Bronchus fibroblast of lung (primary cell): ENCODE measurements at places on chromosomes 2 and 18. TPM values are rescaled to one million over a fixed set of nuclear protein-coding genes. Genes with fewer than 3 reads are reported as not detected.

SLC66A3 gene
- total RNA-seq, result 40.9 and 42.4 TPM in 2 replicates

SF3B6 gene
- 173 and 176 TPM in 2 replicates for total RNA-seq

WBP1 gene
- 81.7 and 84.0 TPM in 2 replicates for total RNA-seq

DNAH6 gene
- total RNA-seq, result under 0.01 and 0.34 TPM in 2 replicates

RBFA gene
- total RNA-seq, result 37.6 and 44.4 TPM in 2 replicates

OR6B2 gene
- total RNA-seq, result not detected in 2 replicates

TNFAIP6 gene
- total RNA-seq, result 7.4 and 8.1 TPM in 2 replicates

DHX57 gene
- total RNA-seq, result 12.3 and 15.3 TPM in 2 replicates

PAX3 gene
- total RNA-seq, result not detected in 2 replicates

GPR17 gene
- not detected in 2 replicates for total RNA-seq

COL4A4 gene
- total RNA-seq, result under 0.01 and 0.15 TPM in 2 replicates

GALNT3 gene
- total RNA-seq, result 0.84 and 2.5 TPM in 2 replicates

EN1 gene
- 0.15 and 0.17 TPM in 2 replicates for total RNA-seq

C2orf78 gene
- total RNA-seq, result not detected in 2 replicates

B3GNT2 gene
- total RNA-seq, result 7.0 and 7.9 TPM in 2 replicates

UGT1A4 gene
- not detected in 2 replicates for total RNA-seq

SLC30A3 gene
- total RNA-seq, result 0.15 and 0.34 TPM in 2 replicates

SALL3 gene
- total RNA-seq, result under 0.01 TPM in 1 of 2 replicates, not detected in the other

AQP12B gene
- not detected in 2 replicates for total RNA-seq

HOXD3 gene
- total RNA-seq, result not detected in 2 replicates

CNTNAP5 gene
- not detected in 2 replicates for total RNA-seq

CD8B2 gene
- total RNA-seq, result not detected in 2 replicates

ID2 gene
- 26.3 and 27.2 TPM in 2 replicates for total RNA-seq
